ENCODE measurements at places on chromosomes 6 and 20.

DNA sequence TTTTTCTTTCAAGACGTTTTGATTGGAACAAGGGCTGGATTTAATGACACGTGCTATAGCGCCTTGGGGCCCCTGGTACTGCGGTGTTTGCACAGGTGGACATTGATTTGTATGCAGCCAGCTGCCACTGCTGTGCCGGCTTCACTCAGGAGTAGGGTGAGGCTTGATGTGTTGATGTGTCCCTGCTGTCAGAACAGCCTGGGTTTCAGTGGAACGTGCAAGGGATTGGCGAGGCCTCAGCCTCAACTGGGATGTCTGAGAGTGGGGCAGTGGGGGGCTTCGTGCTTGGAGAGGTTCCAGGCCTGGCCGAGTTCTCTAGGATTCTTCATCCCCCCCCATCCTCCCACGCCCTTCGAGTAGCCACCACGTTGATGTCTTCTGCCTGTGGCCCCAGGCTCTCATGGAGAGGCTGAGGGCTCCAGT lies 23.0 kb downstream of the PYGB start:
- DNase-seq, result no peak

GRCh38 chr20:24761220-24762065 lies 187.6 kb upstream of the CST7 start:
- DNase-seq, result no peak

DNA sequence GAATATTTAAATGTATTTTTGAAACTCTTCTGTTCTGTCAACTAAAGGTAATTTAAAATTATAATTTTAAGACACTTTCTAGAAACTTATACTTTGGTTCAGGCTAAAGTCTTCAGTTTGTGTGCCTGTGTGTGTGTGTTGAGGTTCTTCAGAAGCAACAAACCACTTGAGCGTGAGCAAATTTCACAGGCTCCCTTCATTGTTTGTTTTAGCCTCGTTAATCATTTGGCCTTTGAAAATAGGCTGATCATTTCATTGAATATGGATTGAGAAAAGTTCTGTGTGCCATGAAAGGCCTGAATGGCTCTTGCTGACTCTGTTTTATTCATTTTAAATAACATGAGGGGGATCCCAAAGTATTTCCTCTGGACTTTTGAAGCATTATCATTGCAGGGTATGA lies 420.1 kb downstream of the CDKAL1 start:
- no peak for DNase-seq

DNA sequence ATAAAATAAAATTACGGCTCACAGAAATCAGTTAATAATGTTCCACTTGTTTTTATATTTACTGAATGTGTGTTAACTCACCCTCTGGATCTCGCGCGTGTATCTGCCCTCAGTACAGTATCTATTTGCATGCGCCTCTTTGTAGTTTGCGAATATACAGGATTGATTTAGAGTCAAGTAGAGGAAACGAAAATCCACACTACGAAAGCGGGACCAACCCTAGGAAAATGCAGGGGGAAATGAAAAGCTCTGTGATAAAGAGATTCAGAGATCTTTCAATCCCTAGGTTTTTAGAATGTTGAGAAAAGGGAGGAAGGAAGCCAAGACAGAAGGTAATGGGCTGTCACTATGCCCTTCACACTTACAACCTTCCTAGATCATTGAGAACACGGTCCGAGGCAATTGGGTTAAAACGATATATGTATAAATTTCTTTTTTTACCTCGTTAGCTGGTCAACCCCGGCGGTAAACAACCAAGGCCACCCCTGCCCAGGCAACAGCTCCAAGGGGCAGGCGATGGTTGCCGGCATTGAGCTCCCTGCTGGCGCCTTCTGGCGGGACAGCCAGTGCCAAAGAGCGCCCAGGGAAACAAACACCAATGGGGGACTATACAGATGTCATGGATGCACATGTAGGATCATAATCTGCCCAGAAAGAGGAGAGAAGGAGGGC lies 792 bp upstream of the FUT9 start:
- DNase-seq, result no peak

DNA sequence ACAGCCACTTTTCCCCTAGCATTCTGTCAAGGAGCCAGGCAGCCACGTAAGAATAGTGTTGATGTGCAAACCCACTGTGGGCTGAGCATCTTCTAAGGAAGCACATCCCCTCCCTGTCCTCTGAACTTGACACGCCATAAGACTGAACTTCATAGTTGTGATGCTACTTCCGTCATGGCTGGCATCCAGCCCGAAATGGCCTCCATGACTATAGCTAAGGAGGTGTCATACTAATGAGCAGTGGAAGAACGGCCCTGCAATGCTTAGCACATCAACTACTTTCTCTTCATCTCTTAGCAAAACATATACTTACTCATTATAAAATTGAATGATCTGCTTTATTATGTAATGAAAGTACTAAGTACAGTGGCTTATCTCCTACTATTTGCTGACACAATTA lies 110.2 kb downstream of the GJA10 start:
- no peak for DNase-seq

- DNase-seq, result no peak
These were observed 25.3 kb upstream of the KIF3B start for GRCh38 chr20:32252189-32252588.

- DNase-seq, result no peak
These were observed 93.9 kb downstream of the CD2AP start for GRCh38 chr6:47571488-47571887.

- no peak for DNase-seq
These were observed 23.7 kb upstream of the FUCA2 start for GRCh38 chr6:143535189-143535614.

GRCh38 chr6:45743028-45743615 lies 272.5 kb downstream of the CLIC5 start:
- no peak for DNase-seq
